ENCODE measurements at places on chromosomes 5 and 9.

- DNase-seq = no peak
Observed at GRCh38 chr9:34549407-34549732, 26.6 kb upstream of the ENHO start.

GRCh38 chr5:157900644-157901043 is 41.7 kb upstream of the CLINT1 start:
- no peak for DNase-seq

DNA sequence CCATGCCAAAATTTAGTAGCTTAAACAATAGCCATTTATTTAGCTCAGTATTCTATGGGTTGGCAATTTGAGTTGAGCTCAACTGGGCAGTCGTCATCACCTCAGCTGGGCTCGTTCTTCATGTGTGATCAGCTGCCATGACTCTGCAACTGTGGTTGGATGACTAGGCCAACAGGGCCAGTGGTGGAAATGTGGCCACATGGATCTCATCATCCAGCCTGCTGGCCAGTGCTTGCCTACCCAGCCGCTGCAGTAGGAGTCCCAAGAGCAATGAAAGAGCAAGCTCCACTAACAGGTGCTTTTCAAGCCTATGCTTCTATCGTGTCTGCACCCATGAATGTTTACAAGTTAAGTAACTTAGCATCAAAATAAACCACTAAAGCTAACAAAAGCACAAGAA is 158.0 kb downstream of the ATPSCKMT start:
- DNase-seq = no peak

DNA sequence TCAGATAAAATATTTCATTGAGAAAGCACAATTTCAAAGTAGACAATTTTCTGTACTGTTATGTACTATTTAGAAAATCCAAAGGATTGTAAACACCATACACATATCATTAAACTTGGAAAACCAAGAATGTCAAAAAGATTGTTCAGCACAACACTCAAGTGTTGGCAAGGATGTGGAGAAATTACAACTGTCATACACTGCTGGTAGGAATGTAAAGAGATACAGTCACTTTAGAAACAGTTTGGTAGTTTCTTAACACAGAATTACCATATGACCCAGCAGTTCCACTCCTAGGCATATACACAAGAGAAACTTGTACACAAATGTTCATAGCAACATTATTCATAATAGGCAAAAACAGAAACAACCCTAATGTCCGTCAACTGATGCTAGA is 71.2 kb downstream of the OR2K2 start:
- no peak for DNase-seq

DNA sequence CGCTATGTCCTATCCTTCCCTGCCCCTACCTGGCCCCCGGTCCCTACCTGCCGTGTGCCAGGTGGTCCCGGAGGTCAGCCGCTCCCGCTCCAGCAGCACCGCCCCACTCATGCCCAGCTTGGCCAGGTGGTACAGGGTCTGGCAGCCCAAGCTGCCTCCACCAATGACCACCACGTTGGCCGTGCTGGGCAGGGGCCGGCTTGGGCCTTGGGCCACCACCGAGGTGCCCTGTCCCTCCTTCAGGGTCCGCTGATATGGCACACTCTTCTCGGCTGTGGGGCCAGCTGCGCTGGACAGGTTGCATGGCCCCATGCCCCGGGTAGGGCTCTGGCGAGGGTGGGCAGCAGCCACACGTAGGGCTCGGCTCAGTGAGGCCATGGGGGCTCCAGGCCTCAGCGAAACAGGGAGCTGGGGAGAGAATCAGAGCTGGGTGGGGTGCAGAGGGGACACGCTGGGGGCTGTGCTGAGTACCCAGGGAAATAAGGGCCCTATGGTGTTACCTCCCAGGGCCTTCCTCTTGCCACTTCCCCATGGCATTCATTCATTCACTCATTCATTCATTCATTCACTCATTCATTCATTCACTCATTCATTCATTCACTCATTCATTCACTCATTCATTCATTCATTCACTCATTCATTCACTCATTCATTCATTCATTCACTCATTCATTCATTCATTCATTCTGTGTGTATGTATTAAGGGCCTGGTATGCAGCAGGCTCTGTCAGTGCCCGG is 4.2 kb downstream of the SARDH start:
- no peak for DNase-seq

DNA sequence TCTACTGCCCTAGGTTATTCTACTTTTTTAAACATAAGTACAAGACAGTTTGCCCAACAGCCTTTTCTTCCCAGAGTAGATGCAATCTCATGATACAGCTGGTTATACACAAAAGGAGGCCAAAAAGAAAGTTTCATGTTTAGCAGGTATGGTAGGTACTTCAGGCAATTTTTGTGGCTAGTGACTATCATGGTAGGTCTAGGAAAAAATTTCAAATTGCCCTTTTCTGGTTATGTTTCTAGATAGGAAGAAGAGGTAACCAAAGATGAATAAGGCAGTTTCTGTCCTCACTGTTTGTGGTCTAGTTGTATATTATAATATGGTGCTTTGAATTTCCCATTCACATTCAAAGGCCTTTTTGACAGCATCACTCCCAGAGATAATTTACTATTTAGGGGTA is 19.7 kb downstream of the MEGF9 start:
- DNase-seq = no peak

DNA sequence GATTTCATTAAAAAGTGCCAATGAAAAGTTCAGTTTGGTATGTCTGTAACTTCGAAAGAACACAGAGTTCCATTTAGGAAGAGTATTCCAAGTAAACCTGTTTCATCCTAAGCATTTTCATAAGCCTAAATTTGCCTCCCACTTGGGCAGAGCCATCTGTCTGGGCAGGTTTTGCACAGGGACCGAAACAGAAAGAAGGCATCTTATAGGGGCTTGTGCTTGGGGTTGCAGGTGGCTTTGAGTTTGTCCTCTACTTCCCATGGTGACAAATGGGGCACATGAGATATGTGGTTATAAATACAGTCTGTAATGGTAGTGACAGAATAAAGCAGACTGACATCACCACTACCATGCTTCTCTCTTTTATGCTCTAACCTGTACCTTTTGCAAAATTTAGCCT is 63.7 kb downstream of the MCTP1 start:
- no peak for DNase-seq

- DNase-seq = no peak
Observed at GRCh38 chr5:115649541-115649940, 23.7 kb upstream of the TMED7 start.

GRCh38 chr9:123655681-123656423 is 274.1 kb downstream of the DENND1A start:
- no peak for DNase-seq

- DNase-seq = no peak
Observed at GRCh38 chr5:64612344-64612961, 77.8 kb upstream of the SHISAL2B start.

GRCh38 chr9:123680352-123680751 is 249.6 kb downstream of the DENND1A start:
- no peak for DNase-seq

- no peak for DNase-seq
Observed at GRCh38 chr5:179404321-179405053, 59.2 kb upstream of the ADAMTS2 start.

- no peak for DNase-seq
Observed at GRCh38 chr5:179180061-179180610, 120.0 kb downstream of the ZNF354C start.

DNA sequence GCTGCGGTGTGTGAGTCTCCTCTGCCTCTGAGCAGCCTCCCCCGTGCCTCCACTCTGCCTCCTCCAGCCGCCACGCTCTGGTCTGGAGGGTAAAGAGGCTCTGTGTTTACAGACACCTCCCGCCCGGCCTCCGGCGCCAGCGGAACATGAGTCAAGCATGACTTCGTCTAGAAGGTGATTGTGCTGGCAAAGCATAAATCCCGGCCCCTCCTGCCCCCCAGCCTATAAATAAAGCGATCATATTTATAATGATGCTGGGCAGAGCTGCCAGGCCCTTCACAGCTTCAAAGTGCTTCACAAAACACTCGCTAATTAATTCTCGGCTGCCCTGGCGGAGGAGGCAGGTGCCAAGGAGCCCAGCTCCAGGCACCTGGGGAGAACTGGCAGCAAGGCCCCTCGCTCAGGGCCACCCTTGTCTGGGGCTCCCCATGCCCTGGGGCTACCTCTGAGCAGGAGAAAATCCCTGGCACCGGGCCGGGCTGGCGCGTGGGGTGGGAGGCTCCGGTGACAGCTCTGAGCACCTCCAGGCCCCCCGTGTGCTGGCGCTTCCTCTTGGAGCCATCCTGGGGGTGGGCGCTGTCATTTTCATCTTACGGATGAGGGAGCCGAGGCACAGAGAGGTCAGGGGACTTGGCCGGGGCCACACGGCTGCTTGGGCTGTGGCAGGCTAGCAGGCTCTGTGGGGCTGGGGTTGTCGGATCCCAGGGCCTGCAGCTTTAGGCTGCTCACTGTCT is 87.8 kb downstream of the RXRA start:
- no peak for DNase-seq

GRCh38 chr5:37966871-37967270 is 127.0 kb upstream of the GDNF start:
- DNase-seq = no peak

GRCh38 chr5:329768-330167 is 8.3 kb downstream of the AHRR start:
- DNase-seq = no peak

- DNase-seq = no peak
Observed at GRCh38 chr5:160435532-160435931, 13.9 kb downstream of the PTTG1 start.

- no peak for DNase-seq
Observed at GRCh38 chr5:36730537-36731216, 124.3 kb downstream of the SLC1A3 start.

GRCh38 chr5:133842846-133843611 is 125.4 kb downstream of the C5orf15 start:
- no peak for DNase-seq

DNA sequence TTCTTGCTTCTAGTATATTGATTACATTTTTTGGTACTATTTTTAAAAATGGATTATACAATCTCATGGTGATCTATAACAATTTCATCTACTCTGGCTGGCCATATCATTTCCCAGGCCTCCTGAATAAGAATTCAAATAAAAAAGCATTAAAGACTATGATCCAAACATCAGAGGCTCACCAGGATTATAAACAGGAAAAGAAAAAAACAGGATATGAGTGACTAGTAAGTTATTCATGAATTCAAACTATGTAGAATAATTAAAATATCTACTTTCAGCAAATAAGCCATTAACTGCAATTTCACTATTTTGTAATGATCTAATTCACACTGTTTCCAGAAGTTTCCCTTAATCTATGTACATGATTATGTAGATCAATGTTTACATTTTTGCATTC is 293.1 kb upstream of the CDH6 start:
- no peak for DNase-seq

- no peak for DNase-seq
Observed at GRCh38 chr5:140181525-140181924, 6.5 kb downstream of the CYSTM1 start.

GRCh38 chr9:117551171-117551570 is 136.3 kb upstream of the ASTN2 start:
- DNase-seq = no peak

- DNase-seq = no peak
Observed at GRCh38 chr5:32127711-32128110, 46.4 kb downstream of the GOLPH3 start.

- no peak for DNase-seq
Observed at GRCh38 chr5:124639095-124639665, 107.3 kb downstream of the ZNF608 start.

GRCh38 chr5:110045158-110045557 is 355.4 kb downstream of the MAN2A1 start:
- no peak for DNase-seq

- no peak for DNase-seq
Observed at GRCh38 chr9:98523231-98523901, 185.4 kb downstream of the GABBR2 start.

DNA sequence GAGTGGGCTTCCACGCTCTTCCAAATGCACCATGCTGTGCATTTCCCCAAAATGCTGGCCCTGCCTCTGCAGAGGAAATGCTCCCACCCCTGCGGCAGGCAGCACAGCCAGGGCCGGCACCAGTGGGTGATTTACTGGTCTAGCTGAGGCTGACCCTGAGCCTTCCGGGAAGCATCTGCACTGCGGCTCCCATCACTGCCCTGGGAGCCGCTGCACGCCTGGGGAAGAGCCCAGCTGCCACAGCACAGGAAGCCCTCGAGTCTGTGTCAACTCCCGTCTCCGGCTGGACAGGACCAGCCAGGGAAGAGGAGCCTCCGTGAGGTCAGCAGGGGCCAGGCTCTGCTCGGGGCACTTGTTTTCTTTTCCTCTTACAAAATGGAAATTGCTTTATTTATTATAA is 25.1 kb upstream of the EEIG1 start:
- DNase-seq = peak; percentile 28

DNA sequence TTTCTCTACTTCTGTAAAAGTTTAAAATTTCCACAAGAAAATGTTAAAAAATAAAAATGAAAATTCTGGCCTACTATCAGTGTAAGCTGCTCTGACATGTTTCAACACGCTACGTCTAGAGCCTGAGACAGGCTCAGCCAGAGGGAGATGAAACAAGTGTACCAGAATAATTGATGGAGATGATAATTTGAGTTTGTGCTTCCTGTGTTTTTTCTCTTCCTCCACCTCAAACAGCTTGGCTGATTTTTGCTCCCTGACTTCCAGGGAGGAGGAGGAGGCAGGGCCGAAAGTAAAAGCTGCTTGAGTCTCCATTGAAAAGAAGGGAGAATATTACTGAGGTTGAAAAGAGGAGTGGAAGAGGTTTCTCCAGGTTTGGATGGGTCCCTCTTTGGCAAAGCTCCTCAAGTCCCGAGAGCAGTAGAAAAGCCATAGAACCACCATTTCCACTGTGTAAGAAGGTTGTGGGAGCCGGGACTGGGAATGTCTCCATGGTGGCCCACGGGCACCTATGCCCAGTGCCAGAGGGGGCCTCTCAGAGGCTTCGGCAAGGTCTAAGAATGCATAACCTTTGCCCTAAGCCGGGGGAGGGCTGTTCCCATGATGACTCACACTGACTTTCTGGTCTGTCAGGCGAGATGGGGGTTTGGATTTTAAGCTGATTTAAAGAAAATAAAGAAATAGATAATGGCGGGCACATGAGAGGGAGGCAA is 95.1 kb downstream of the HRH2 start:
- no peak for DNase-seq

DNA sequence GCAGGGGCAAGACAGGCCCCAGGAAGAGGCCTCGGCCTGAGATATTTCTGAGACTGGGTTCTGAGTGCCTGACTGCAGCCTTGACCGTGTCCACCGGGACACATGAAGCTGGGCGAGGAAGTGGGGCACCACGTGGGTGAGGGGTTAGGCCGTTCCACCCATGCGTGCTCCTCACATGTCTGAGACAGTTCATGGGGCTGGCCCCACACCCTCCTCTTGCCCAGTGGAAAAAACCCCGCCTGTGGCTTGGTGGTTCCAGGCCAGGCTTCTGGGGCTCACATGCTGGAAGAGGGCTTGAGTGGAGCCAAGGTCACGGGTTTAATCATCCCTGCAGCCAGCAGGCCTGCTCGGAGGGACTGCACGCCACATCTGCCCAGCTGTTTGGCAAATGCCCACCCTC is 11.4 kb downstream of the HMCN2 start:
- DNase-seq = no peak

GRCh38 chr9:77451507-77451906 is 196.6 kb downstream of the GNA14 start:
- DNase-seq = no peak

- no peak for DNase-seq
Observed at GRCh38 chr5:141725891-141726290, 43.9 kb upstream of the ARAP3 start.

Data from T-cell (primary cell).